ENCODE measurements at places on chromosomes 6 and 20. TPM values are rescaled to one million over a fixed set of nuclear protein-coding genes. Genes with fewer than 3 reads are reported as not detected.

The SPEF1 gene
- total RNA-seq = not detected

The BPI gene
- total RNA-seq = not detected

The OR5V1 gene
- total RNA-seq = not detected

The COL11A2 gene
- total RNA-seq = 0.69 TPM

The PTCHD4 gene
- not detected for total RNA-seq

DNA sequence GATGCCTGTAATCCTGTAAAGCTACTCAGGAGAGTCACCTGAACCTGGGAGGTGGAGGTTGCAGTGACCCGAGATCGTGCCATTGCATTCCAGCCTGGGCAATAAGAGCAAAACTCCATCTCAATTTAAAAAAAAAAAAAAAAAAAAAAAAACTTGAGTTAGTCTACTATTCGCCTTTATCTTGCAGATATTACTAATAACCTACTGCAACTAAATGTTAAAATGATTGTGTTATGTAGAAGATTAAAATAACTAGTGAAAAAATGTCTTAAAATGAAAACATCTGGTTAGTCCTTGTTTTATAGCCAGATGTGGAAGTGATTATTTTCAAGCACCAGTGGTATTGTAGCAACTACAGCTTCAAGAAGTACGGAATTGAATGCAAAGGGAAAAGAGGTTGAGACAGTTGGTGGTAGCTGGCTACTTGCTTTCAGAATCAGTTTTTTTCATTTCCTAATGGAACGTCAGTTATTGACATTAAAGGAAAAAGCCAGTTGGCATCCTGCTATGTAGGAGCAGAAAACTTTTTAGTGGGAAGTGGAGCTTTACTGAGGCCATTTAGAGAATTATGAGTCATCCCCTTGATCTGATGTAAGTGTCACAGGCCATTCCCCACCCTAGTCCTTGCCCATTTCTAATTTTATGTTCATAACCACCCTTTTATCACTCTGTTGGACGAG lies 43.8 kb upstream of the DYNLRB1 start:
- H3K27me3 ChIP-seq = no peaks in the 10 kb centered on the region
- H3K4me1 ChIP-seq = peaks cover 8% of the 10 kb centered on the region
- no peak overlapping the region for H3K4me3 ChIP-seq
- DNase-seq = no peak
- peaks cover 20% of the 10 kb centered on the region for H3K36me3 ChIP-seq

DNA sequence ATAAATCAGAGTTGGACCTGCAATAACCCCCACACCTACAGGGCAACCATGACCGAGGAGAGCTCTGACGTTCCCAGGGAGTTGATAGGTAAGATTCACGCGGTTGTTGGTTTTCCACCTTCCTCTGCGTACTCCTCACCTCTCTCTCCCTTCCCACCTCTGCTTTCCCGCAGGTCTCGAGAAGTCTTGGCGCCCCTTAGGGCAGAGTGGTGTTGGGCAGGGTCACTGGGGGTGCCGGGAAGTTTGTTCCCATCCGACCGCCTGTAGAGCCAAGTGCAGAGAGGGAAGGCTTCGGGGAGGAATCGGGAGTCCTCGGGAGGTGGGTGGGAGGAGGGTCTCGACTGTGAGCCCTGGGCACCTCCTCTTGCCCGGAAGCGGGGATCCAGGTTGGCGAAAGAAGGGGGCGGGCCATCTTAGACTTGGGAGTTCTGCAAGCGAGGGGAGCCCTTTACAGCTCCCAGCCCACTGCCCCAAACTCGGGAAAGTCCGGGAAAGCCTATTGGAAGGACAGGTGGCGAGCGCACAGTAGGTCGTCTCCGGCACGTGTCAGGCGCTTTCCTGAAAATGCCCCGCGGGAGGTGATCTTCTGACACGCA lies 672 bp downstream of the CARMIL1 start:
- no peaks in the 10 kb centered on the region for H3K36me3 ChIP-seq
- H3K4me3 ChIP-seq = peak overlapping the region; percentile 81
- no peaks in the 10 kb centered on the region for H3K27me3 ChIP-seq
- H3K4me1 ChIP-seq = peaks cover 28% of the 10 kb centered on the region

DNA sequence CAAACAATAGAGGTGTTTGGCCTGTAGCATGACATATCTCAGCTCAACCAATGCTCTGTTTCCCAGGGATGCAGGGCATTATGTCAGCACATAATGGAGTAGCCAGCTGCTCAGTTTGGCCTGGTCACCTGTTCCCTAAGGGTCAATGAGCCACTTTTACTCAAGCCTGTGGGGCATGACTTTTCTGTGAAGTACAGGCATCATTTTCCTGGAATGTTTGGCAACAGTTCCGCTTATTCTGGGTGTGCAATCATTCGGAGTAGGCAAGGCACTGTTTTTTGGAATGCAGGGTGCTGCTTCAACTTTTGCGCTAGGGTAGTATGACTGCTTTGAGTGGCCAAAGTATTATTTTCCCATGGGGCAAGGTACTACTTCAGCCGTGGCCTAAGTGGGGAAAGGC lies 665.4 kb downstream of the EPHA7 start:
- no peak overlapping the region for H3K27ac ChIP-seq
- H3K4me1 ChIP-seq = no peaks in the 10 kb centered on the region
- H3K36me3 ChIP-seq = no peaks in the 10 kb centered on the region
- no peak for DNase-seq

- H3K36me3 ChIP-seq = no peaks in the 10 kb centered on the region
- no peaks in the 10 kb centered on the region for H3K4me1 ChIP-seq
- H3K4me3 ChIP-seq = no peak overlapping the region
- H3K27me3 ChIP-seq = peaks cover 8% of the 10 kb centered on the region
Observed at GRCh38 chr6:45801471-45802289, 214.0 kb downstream of the CLIC5 start.

DNA sequence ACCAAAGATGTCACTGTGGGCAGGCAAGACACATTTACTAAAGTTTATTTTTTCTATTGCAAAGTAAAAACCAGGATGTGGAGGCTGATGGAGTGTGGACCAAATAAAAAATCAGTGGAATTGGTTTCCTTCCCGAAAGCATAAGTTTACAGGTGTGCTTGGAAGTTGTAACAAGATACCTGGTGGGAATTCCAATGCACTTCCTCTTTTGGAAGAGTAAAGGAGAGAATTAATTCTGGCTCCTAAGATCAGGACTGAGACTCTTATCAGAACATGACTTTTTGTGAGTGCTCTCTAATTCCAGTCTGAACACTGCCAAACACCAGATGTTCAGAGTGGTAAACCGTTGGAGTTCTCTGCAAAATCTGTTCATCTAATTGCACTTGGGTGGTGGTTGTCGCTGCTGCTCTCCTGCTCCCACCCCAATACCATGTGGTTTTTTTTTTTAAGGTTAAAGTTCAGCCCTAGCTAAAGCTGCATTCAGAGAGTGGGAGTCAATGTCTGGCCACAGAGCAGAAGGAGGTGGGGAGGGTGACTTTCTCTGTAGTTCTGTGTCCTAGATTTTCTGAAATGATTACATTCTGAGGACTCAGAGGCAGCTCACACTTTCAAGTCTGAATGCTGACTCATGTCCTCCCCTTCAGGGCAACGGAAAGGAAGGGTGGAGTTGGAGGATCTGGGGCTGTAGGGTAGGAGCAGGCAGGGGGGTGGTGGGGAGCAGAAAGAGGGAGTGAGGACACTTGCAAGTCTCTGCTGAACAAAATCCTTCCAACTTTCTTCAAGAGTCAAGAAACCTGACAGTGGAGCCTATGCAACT lies 275.8 kb upstream of the PRDM1 start:
- H3K27me3 ChIP-seq = peaks cover 10% of the 10 kb centered on the region
- no peaks in the 10 kb centered on the region for H3K36me3 ChIP-seq
- peak; percentile 82 for DNase-seq
- peak overlapping the region; percentile 53 for H3K27ac ChIP-seq
- H3K4me3 ChIP-seq = no peak overlapping the region
